ENCODE measurements at places on chromosomes 7 and 10. TPM values are rescaled to one million over a fixed set of nuclear protein-coding genes. Genes with fewer than 3 reads are reported as not detected.

- H3K27ac ChIP-seq = no peak overlapping the region
- no peaks in the 10 kb centered on the region for H3K36me3 ChIP-seq
- no peaks in the 10 kb centered on the region for H3K27me3 ChIP-seq
- no peak overlapping the region for H3K4me3 ChIP-seq
Measured at GRCh38 chr7:13189668-13190067, 502.2 kb downstream of the ARL4A start.

DNA sequence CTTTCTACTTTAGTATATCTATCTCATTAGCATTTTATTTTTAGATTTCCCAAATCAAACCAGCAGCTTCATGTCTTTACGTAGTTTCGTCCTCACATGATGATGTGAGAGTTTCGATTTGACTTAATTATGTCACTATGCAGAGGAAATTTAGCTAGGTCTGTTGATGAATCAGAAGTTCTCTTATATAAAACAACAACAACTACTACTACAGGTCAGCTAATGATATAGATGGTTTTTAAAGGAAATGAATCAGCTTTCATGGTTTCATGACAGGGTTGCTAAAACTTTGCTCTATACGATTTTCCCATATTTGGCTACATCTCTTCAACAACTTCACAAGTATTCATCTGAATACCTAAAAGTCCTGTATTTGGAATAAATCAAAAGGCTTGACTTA, 28.6 kb downstream of the JAZF1 start:
- H3K27ac ChIP-seq = no peak overlapping the region
- H3K36me3 ChIP-seq = no peaks in the 10 kb centered on the region
- H3K4me1 ChIP-seq = peaks cover 3% of the 10 kb centered on the region
- no peaks in the 10 kb centered on the region for H3K27me3 ChIP-seq
- DNase-seq = no peak

DNA sequence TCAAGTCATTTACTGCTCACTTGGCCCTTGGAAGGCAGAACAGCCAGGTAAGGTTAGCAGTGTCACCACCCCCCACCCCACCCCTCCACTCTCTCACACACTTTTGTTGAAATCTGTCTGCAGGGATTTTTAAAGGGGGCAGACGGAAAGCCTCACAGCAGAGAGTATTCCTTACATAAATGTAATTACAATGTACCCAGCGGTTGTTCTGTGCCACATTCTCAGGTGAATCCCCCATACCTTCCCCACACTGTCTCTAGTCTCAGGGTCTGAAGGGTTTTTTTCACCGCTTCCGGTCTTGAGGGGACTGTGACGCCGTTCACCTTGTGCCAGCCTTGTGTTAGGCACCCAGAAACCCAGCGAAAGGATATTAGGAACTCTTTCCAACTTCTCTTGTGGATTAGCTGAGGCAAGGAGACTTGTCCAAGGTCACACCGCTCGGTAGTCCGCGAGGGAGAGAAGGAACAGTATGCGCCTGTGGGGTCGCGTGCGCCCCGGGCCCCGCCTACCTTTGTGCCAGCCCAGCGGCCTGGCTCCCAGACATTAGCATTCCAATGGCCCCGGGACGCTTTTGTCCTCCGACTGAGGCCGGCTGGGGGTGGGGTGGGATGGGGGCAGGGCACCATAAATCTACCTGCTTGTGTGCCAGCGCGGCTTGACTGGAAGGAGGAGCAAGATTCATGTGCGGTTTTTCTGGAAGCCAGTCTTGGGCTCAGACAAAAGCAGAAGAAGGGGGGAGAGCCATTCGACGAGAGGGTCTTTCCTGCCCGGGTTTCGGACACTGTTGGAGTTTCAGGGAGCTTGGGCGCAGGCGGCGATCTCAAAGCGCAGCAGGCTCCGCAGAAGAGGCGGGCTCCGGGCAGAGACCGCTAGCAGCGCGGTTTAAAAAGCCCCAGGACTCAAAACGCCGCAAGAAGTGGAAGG, 4.5 kb downstream of the NEUROG3 start:
- H3K27me3 ChIP-seq = peaks cover 92% of the 10 kb centered on the region
- H3K27ac ChIP-seq = no peak overlapping the region
- no peak overlapping the region for H3K4me3 ChIP-seq
- H3K36me3 ChIP-seq = no peaks in the 10 kb centered on the region
- H3K4me1 ChIP-seq = no peaks in the 10 kb centered on the region

CACUL1 gene
- 68.6 TPM for total RNA-seq

- no peak overlapping the region for H3K4me3 ChIP-seq
- H3K27me3 ChIP-seq = no peaks in the 10 kb centered on the region
- DNase-seq = no peak
- no peak overlapping the region for H3K27ac ChIP-seq
Measured at GRCh38 chr7:51233374-51233773, 83.2 kb downstream of the COBL start.

GRCh38 chr7:11330717-11331116, 357.0 kb downstream of the PHF14 start:
- DNase-seq = no peak
- H3K27me3 ChIP-seq = no peaks in the 10 kb centered on the region
- H3K4me1 ChIP-seq = no peaks in the 10 kb centered on the region
- no peak overlapping the region for H3K27ac ChIP-seq
- H3K36me3 ChIP-seq = no peaks in the 10 kb centered on the region
- H3K4me3 ChIP-seq = no peak overlapping the region

NPSR1 gene
- total RNA-seq = not detected

DNA sequence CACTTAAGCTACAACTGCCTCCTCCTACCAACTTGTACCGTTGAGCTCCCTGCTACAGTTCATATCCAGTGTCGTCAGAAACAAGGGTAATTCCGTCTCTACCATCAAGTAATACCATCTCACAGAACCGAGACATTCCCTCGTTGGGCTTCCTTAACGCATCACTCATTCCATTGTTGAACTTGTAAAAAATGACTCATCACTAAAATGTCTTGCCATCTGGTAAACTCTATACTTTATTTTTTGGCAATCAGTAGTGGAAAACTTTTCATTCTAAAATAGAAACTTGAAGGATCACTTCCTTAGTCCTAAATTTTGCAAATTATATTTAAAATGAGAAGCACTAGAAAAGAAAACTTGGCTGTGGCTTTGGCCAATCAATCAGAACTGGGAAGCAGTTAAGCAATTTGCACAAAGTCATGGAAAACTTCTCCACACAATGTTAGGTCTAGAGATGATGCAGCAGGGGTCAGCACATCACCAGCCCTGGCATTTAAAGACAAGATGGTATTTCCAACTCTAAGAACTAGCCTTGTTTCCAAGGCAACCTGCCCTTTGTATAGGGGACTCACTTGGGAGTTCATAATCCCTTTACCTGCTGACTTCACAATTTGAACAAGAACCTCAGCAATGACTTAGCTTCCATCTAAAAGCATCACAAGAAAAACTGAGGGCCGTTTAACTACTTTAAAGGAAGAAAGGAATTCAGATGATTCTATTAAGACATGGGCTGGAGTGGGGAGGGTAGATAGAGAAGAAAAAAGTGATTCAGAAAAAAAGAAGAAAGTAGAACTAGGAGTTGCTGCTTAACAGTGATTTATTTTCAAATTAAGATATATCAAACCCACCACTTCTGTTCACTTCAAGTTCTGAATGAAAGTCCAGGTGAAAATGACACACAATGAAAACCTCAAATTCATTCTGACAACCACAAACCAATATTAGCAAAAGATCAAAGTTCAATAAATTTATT, 288.1 kb downstream of the PARD3 start:
- H3K27me3 ChIP-seq = no peaks in the 10 kb centered on the region
- H3K27ac ChIP-seq = no peak overlapping the region

DNA sequence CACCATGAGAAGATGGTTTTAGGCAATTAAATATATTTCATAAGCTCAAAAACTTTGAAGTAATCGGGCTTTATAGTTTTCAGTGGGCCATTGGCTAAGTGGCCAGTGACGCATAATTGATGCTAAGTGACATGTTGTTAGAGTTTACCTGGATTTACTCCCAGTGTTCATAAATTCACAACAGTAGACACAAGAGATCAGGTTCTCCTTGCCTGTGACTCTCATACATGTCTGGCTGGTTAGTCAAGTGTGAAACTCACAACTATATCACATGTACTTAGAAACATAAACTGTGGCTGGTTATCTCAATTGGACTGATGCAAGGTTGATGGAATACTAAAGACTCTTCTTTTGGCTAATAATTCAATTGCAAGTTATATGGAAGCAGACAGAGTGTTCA, 26.2 kb downstream of the ASB15 start:
- H3K4me1 ChIP-seq = no peaks in the 10 kb centered on the region
- H3K4me3 ChIP-seq = no peak overlapping the region
- no peak overlapping the region for H3K27ac ChIP-seq

CPA1 gene
- total RNA-seq = 0.73 TPM

DNA sequence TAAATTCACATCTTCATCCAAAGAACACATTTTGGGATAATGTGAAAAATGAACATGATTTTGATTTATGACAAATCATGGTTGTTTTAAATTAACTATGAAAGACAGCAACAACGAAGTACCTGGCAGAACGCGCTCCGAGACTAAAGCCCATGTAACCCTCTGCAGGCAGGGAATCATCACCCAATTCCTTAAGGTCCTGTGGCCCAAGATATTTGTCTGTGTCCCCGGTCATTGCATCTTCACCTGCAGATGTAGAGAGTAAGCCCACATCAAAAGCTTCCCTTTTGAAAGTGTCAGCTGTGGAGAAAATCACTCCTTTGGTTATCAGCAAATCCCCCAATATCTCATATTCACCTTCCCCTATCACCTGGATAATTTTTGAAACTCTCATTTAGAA, 232.5 kb upstream of the CCDC6 start:
- H3K27me3 ChIP-seq = no peaks in the 10 kb centered on the region
- H3K27ac ChIP-seq = no peak overlapping the region

C10orf67 gene
- not detected for total RNA-seq

DNA sequence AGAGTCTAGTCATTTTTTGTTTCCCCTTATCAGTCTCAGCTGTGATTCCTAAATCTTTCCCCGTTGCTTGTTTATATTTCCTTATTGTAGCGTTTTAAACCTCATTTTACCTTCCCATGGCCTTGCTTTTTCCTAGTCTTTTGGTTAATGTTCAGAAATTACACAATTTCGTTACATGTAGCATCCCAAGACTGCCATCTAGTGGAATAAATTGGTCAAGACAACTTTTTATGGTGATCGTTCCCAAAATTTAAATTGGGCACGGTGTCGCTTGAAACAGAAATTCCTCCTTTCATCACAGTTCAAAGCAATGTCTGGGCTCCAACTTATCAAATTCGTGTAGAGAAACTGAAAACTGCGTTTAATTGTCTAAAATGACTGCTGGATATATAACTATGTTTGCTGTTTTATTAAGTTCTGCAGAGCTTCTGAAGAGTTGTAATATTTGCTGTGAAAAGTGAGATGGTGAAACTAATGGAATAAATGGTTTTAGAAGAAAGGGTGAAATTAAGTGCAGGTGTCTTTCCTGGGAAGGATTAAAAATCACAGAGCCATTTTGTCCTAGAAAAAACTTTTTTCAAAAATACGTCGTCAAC, 370.2 kb downstream of the PHF14 start:
- DNase-seq = no peak
- no peak overlapping the region for H3K4me3 ChIP-seq
- H3K36me3 ChIP-seq = no peaks in the 10 kb centered on the region
- no peaks in the 10 kb centered on the region for H3K27me3 ChIP-seq

GSDME gene
- total RNA-seq = 12.3 TPM

DNA sequence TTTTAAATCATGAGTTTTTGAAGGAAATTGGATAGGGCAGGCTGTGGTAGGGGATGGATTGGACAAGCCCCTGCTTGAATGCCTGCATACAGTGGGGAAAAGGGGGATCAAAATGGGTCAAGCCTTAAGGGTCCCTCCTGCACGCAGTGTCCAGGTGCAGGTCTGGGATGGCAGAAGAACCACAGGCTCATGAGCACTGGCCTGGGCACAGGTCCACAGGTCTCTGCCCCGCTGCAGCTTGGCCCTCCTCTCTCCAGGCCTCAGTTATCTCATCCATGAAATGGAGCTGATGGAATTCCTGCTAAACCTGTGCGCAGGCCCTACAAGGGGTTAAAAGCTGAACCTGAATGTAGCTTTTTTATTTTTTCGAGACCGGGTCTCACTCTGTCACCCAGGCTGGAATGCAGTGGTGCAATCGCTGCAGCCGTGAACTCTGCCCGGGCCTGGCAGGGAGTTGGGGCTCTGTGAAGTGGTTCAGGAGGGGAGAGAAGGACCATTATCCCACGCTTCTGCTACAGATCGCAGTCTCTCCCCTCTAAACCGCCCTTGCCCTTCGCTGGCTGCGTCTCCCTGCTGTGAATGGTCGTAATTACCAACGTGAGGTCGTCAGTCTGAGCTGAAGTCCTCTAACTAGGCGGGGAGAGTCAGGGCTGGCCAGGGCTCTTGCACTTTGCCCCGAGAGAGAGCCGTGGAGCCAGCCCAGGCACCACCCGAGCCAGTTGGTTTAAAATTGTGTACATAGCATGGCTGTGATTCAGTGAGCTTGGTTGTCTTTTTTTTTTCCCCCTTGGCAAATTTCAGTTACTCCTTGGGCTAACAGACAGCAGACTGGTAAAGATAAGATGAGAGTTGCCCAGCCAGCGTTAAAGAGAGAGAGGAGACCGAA, 77.5 kb upstream of the GTF2I start:
- H3K36me3 ChIP-seq = no peaks in the 10 kb centered on the region
- H3K27me3 ChIP-seq = no peaks in the 10 kb centered on the region
- no peak for DNase-seq
- no peak overlapping the region for H3K4me3 ChIP-seq
- peak overlapping the region; percentile 36 for H3K27ac ChIP-seq

CTAGE8 gene
- 2.9 TPM for total RNA-seq

GRCh38 chr7:20280475-20281351, 50.0 kb upstream of the ITGB8 start:
- no peak overlapping the region for H3K4me3 ChIP-seq
- no peaks in the 10 kb centered on the region for H3K36me3 ChIP-seq
- H3K27me3 ChIP-seq = no peaks in the 10 kb centered on the region
- no peaks in the 10 kb centered on the region for H3K4me1 ChIP-seq

- no peaks in the 10 kb centered on the region for H3K4me1 ChIP-seq
- no peaks in the 10 kb centered on the region for H3K27me3 ChIP-seq
- peaks cover 8% of the 10 kb centered on the region for H3K36me3 ChIP-seq
- H3K4me3 ChIP-seq = no peak overlapping the region
- peak; percentile 15 for DNase-seq
Measured at GRCh38 chr7:139571190-139571589, 47.7 kb downstream of the CLEC2L start.

DNA sequence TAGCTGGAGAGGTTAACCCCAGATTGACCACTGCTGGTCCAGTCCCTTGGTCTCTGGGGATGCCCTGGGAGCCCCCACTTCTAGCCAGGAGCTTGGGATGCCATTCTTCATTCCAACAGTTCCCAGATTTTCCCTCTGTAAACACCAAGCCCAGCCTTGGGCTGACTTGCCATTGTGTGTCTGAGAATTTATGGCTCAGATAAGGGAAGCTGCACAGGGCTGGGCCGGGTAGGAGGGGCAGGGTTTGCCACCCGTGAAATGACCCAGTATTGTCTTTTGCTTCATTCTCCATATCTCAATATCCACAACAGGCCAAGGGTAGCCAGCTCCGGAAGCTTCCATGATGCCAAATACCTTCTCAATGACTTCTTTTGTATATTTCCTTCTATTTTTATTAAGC, 32.1 kb downstream of the AFAP1L2 start:
- no peak overlapping the region for H3K4me3 ChIP-seq
- no peaks in the 10 kb centered on the region for H3K27me3 ChIP-seq
- H3K4me1 ChIP-seq = peaks cover 2% of the 10 kb centered on the region
- H3K36me3 ChIP-seq = no peaks in the 10 kb centered on the region
- DNase-seq = no peak

GRCh38 chr7:78967046-78967445, 486.4 kb downstream of the MAGI2 start:
- no peaks in the 10 kb centered on the region for H3K4me1 ChIP-seq
- no peak overlapping the region for H3K4me3 ChIP-seq
- H3K36me3 ChIP-seq = no peaks in the 10 kb centered on the region
- H3K27ac ChIP-seq = no peak overlapping the region

- no peaks in the 10 kb centered on the region for H3K27me3 ChIP-seq
- no peak for DNase-seq
- H3K27ac ChIP-seq = no peak overlapping the region
- no peaks in the 10 kb centered on the region for H3K36me3 ChIP-seq
- H3K4me1 ChIP-seq = no peaks in the 10 kb centered on the region
Measured at GRCh38 chr10:106615081-106615480, 549.4 kb downstream of the SORCS1 start.
